Upper lobe of right lung (tissue), 1 donor: ENCODE measurements at places on chromosomes 1 and 21. TPM values are rescaled to one million over a fixed set of nuclear protein-coding genes. Genes with fewer than 3 reads are reported as not detected.
A peak's percentile ranks its signal among the peaks of the same experiment; 100 is the strongest.

CFHR2 gene
- not detected for total RNA-seq

TRIM58 gene
- 6.0 TPM for total RNA-seq

WNT2B gene
- 8.5 TPM for total RNA-seq

GJA9 gene
- not detected for total RNA-seq

RIMS3 gene
- total RNA-seq, result 4.7 TPM

VASH2 gene
- 1.9 TPM for total RNA-seq

C1orf35 gene
- 12.5 TPM for total RNA-seq

FCGR1A gene
- 40.9 TPM for total RNA-seq

GMEB1 gene
- total RNA-seq, result 12.9 TPM

IFNLR1 gene
- 11.1 TPM for total RNA-seq

ADAMTS5 gene
- 3.2 TPM for total RNA-seq

CR1L gene
- total RNA-seq, result not detected

S100A2 gene
- total RNA-seq, result 5.6 TPM

SRGAP2C gene
- 36.0 TPM for total RNA-seq

ELAPOR1 gene
- total RNA-seq, result 5.6 TPM

LRRC38 gene
- 0.17 TPM for total RNA-seq

CDK18 gene
- 31.6 TPM for total RNA-seq

TMEM234 gene
- total RNA-seq, result 22.3 TPM

TAS1R1 gene
- total RNA-seq, result not detected

NT5C1A gene
- total RNA-seq, result 0.49 TPM

GRCh38 chr1:85047144-85047471 is 1.2 kb downstream of the MCOLN3 start:
- no peak for DNase-seq

DNA sequence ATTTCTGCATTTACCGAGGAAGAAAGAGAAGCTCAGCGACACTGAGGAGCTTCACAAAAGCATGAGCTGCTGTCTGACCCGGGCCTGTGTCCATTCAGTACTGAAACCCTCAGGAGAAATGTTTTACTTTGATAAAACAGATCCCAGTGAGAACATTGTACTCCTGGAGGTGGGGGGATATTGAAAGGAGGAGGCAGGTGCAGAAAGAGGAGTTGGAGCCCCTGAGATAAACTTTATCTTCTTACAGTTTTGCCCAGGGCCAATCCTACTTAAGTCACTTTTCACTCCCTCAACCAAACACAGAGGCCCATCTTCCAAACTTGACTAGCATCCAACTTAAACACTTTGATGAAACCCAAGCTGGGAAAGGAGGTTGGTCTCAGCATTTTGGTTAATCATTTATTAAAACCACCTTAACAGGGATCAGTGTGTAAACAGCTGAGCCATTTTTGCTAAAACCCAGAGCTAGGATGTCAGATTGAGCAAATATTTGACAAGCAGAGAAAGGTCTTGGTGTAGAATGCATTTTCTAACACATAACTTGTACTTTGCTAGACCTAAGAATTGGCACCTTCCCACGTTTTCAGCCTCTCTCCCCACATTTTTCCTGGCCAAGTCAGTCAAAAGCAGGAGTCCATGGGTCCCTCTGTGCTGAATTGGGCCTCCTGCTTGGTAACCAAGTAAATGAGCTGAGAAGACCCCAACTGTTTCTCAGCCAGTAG is 32.5 kb upstream of the SARS1 start:
- no peak for DNase-seq

GRCh38 chr21:41802198-41802584 is 35.3 kb upstream of the RIPK4 start:
- no peak for DNase-seq

GRCh38 chr1:196209983-196210382 is 398.3 kb downstream of the KCNT2 start:
- no peak for DNase-seq

GRCh38 chr1:30965924-30966599 is 57.5 kb upstream of the SDC3 start:
- no peak for DNase-seq

DNA sequence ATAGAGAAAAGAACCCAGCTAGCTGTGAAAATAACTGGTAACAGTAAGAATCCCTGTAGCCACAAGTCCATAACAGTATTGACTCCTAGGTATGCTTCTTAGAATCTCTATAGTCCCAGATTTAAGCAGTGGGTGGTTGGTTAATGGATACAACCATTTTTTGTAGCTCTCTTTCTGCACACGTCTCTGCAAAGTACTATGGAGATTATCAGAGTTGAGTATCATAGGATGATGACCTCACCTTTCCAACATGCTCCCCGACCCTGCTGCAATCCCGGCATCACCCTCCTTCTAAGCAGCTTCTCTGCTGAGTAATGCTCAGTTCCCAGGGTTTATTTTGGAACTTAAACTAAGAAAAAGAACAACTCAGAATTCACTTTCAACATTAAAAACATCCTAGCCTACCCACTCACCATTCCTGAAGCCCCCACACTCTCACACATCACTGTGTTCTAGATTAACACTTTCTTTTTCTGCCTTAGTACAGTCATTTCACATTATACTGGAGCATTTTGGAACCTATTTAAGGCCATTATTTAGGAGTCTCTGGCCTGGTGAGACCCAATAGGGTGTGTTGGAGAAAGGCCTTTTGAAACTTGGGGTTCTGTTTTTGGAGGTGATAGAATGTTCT is 2.7 kb downstream of the MLLT11 start:
- DNase-seq, result no peak

DNA sequence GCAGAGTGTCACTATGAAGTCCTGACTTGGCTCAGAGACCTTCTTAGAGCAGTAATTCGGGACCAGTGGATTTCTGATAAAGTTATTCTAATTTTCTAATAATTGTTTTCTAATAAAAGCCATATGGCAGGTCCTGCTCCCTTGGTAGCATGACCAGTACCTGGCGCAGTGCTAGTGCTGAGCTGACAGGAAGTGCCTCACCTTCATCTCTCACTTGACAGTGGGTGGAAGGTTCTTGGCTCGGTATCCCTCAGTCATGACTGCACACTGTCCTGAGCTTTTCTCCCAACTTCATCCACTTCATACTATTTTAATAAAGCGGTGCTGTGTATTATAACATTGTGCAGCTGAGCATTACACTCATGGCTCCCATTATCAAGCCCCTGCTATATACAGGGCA is 14.1 kb downstream of the VANGL1 start:
- no peak for DNase-seq

DNA sequence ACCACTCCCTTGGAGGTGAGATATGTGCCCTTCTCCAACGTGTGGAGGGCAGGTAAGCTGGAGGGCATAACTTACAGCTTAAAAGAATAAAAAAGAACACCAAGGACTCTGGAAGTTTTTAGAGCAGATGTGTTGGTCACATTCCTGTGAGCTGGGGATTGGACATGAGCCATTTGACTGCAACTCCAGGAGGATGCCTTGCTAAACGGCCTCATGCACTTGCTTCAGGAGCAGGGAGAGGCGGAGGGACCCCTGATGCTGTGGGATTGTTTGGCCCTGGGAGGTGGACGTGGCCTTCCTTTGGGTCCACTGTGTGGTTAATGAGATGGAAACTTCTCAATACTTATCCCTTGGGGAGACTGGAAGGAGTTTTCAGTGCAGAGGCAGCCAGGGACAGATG is 185.6 kb downstream of the RHOU start:
- DNase-seq, result no peak

DNA sequence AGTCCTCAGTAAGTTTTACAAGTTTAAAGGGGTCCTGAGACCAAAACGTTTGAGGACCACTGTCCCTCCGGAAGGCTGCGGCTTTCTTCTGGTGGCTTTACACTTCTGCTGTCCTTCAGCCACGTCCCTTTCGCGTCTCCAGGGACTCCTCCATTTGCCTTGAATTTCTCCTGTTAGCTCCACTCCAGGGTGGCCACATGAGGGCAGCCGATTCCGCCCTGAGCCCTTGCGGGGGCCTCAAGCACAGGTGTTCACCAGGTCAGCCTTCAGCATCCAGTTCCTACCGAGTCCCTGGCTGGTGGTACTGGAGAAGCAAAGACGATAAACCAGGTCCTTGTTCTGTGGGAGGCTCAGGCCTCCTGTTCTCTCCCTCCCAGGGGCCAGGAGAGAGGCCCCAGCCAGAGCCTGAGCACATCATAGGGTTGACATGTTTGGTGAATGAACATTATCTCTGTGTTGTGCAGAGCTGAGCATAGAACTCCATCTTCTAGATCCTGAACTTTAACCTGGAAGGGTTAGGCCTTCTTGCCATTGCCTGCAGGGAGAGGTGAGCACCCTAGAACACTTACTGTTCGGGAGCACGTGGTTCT is 27.4 kb upstream of the COQ8A start:
- DNase-seq, result peak; percentile 83

DNA sequence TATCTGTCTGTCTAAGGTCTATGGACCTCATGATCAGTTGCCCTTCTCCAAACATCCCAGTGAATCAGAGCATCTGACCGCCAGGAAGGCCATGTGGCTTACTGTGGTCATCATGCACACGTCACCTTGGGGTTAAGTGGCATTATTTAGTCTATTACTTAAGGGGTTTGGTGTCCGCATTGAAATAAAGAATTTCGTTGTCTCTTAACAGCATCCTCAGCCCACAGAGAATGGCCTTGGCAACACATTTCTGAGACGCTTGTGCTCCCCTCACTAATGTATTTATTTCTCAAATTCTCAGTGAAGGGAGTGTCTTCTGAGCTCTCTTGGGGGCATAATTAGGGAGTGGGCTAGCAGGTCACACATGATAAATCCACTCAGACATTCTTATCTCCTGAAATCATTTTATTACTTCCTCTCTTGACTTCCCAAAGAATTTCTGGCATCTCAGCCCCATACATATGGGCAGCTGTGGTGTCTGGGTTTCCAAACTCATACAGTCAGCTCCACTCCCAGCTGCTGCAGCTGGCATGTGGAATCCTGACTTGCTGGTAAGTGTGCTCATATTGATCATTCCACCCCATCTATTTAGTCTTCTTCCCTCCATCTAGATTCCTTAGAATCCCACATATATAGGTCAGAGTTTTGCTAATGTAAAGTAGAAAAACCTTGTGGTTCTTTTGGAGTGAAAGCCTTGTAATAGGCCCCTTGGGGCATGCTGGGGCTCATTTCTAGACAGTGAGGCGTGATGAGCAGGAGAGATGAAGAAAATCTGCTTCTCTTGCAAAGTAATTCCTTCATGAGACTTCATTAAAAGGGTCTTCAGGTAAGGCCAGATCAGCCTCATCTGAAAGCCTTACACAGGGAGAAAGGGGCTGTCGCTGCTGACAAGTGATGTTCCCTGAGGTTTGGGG is 110.5 kb downstream of the HHAT start:
- no peak for DNase-seq

- no peak for DNase-seq
These were observed 757 bp upstream of the SEMA4A start for GRCh38 chr1:156152628-156153027.

- no peak for DNase-seq
These were observed 72.8 kb downstream of the ATF6 start for GRCh38 chr1:161838885-161839284.

- DNase-seq, result no peak
These were observed 92.6 kb downstream of the NID1 start for GRCh38 chr1:235972311-235972689.

DNA sequence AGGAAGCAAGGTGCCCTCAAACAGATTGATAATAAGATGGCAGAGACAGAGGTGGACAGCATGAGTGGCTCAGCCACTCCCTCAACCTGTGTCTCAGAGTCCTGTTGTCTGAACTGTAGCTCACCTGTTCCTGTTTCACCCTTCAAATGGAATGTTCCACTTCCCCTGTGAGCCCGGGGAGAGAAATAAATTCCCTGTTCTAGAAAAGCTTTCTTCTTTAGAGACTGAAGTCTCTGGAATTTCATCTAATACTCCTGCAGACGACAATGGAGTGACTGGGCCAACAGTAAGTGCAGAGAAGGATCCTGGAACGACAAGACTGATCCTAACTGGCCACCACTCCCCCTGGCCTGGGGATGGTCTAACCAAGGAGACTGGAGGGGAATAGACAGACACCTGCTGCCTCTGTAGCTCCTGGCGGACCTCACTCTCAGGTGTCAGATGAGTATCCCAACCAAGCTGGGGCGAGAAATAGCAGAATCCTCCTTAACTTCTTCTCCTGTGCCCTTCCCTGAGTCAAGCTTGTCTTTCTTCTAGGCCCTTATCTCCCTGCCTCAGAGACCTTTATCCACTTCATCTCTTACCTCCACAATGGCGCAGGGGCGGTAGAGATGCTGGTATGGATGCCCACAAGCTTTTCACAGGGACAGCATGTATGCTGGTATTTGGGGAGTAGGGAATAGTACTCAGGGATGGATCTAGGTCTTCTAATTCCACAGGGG is 45.4 kb downstream of the PLEKHA6 start:
- DNase-seq, result no peak

DNA sequence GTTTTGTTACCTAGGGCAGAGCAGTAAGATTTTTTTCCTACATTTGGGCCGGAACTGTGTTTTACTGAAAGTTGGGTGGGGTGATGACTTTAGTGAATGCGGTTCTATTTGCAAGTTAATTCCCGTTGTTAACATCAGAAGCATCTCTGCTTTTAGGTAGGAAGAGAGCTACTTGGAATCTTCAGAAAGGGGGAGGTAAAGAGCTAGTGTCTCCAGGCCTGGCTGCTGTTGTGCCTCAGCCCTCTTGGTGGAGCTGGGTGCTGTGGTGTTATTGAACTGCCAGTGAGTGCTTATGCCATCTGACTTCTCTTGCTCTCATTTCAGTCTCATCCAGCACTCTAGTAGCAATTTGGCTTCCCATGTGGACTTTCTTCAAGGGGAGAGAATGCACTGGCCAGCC is 3.4 kb downstream of the KDM4A start:
- DNase-seq, result no peak

GRCh38 chr1:232162001-232162400 is 467.9 kb downstream of the SIPA1L2 start:
- DNase-seq, result no peak

DNA sequence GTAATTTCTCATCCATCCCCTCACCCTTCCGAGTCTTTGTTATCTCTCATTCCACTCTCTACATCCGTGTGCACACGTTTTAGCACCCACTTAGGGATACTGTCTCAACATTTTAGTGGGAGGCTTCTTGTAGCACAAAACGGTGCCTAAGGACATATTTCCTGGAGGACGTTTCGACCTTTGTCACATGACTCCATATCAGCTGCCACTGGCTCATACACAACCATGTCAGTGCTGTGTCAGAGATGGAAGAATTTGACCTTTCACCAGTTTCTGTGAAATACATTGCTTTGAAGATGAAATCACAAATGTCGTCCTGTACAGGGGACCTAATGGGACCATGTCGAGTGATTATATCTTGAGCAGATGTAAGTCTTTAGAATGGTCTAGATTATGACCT is 15.6 kb downstream of the B3GALT5 start:
- no peak for DNase-seq
